ENCODE measurements at places on chromosomes 7 and 10.

GRCh38 chr10:15879663-15880062 is 19.4 kb upstream of the MINDY3 start:
- DNase-seq, result no peak

GRCh38 chr10:2118201-2118600 is 380.9 kb upstream of the ADARB2 start:
- DNase-seq, result no peak

DNA sequence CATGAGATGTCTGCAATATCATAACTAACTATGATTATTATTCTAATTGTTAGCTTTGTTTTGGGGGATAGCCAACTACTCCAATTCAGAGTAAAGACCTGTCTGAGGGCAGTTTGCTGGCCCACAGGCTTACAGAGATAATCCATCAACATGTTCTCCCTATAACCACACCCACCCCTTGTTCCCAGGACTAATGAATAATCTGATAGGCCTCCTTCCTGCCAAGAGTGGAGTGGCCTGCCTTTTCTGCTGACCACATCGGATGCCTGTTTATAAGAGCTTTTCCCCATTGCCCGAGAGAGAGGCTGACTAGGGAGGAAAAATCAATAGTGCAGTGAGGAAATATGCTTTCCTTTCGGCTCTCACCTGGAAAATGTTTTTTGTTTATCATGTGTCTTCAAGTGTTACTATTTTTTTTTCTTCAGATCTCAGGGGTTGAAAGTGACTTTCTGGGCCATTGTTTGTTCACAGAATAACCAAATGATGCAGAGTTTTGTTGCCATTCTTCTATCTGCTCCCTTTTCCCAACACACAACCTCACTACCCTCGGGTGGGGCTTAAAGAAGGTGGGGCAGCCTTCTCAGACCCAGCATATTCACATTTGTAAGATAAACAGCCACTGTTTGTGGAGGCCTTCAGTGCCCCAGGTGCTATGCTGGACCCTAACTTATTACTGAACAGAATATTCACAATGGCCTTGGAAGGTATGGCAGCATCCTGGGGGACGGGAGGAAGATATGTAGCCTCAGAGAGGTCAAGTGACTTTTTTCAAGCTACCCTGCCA is 38.4 kb downstream of the PLPP4 start:
- no peak for DNase-seq

DNA sequence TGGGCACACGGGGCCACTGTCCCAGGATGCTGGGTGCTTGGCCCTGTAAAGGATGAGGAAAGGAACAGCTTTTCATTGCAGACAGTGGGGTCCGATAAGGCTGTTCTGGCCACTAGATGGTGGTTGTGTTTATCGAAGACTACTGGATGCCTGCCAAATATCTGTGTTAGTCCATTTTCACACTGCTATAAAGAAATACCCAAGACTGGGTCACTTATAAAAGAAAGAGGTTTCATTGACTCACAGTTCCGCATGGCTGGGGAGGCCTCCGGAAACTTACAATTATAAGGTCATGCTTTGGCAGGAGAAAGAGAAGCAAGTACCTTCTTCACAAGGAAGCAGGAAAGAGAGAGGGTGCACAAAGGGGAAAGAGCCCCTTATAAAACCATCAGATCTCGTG is 32.2 kb upstream of the GARS1 start:
- DNase-seq, result no peak

- no peak for DNase-seq
These were observed 426.5 kb downstream of the RPS24 start for GRCh38 chr10:78460204-78460603.

DNA sequence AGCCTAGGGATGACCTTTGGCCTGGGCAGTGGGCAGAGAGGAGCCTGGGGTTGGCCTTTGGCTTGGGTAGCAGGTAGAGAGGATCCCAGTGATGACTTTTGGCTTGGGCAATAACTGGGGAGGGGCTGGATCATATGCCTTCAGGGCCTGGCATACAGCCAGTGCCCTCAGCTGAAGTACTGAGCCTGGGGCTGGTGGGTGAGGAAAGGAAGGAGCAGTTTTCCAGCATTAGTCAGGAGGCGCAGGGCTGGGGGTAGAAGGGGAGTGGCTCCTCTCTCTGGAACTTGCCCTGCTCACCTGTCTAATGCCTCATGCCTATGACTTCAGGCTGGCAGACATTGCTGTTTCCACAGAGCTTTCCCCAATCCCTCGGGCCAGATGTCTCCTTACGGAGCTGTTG is 15.2 kb upstream of the COMTD1 start:
- no peak for DNase-seq

DNA sequence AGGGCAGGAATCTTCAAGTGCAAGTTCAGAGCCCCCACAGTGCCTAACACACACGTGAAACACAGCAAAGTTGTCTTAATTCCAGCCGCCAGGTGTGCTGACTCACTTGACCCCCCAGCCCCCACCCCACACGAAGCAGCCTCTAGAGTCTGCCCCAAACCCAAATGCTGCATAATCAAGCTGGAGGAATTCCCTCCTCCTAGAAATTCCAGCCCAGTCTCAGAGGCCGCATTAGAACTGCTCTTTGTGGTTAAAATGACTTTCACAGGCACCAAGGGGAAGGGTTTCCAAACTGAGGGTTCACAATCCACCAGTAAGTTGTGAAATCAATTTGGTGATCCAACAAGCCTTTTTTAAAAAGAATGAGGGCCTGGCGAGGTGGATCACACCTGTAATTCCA is 67.0 kb upstream of the PLXNA4 start:
- DNase-seq, result no peak

- no peak for DNase-seq
These were observed 21.2 kb downstream of the CYP17A1 start for GRCh38 chr10:102815790-102816549.

GRCh38 chr7:141674702-141675101 is 27.3 kb downstream of the DENND11 start:
- DNase-seq, result no peak

GRCh38 chr10:51198170-51198569 is 123.9 kb downstream of the PRKG1 start:
- no peak for DNase-seq

GRCh38 chr7:70380421-70381015 is 751.4 kb upstream of the GALNT17 start:
- no peak for DNase-seq

GRCh38 chr10:6062101-6062771 is at the start of gene IL2RA:
Gene IL2RA (minus strand): TSS chr10:6062367. CDS start chr10:6062151, 216 bp downstream.
- peak; percentile 71 for DNase-seq

- no peak for DNase-seq
These were observed 265.6 kb downstream of the GFRA1 start for GRCh38 chr10:116007256-116007891.

DNA sequence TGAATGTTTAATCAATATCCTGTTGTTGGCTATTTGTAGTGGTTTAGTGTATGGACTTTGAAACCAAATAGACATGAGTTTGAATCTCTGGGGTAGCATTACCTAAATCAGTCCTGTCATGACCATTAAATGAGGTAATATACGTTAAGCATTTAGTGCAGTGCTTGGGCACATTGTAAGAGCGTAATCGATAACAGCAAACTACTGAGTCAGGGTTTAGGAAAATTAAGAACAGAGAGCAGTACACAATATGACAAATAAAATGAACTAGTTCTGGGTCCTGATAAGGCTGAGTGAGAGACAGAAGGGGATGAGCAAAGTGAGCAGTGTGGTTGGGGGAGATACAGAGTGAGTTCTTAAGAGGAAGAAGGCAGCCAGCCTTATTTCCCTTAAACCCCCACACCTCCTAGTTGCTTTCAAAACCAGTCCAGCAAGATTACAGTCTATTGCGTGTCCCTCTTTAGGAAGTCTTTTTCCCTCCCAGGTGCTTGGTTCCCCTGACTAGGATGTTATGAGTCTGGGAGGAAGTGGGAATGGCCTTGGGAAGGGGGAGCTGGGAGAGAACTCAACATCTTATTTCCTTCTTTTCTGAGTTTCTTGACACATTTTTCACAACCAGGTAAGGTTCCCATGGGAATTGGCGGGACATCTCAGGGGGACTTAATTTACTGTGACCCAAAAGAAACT is 171.0 kb downstream of the SND1 start:
- no peak for DNase-seq

- no peak for DNase-seq
These were observed 43.4 kb downstream of the ZNRF2 start for GRCh38 chr7:30327813-30328212.

DNA sequence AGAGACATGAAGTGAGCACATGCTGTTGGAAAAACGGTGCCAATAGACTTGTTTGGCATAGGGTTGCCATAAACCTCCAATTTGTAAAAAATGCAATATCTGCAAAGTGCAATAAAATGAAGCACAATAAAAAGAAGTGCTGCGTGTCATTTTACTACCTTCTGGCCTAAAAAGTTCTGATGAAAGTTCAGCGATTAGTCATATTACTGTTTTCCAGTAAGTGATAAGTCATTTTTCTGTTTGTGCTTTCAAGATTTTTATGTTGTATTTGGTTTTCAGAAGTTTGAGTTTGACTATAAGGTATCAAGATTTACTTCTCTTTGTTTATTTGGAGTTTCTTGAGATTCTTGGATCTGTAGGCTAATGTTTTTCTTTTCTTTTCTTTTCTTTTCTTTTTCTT is 16.8 kb downstream of the AOAH start:
- DNase-seq, result no peak

GRCh38 chr7:134941185-134941900 is 45.0 kb upstream of the AGBL3 start:
- no peak for DNase-seq

GRCh38 chr7:132359743-132360142 is 216.5 kb downstream of the PLXNA4 start:
- DNase-seq, result no peak

GRCh38 chr7:147197006-147197405 is 1080.4 kb downstream of the CNTNAP2 start:
- DNase-seq, result no peak

DNA sequence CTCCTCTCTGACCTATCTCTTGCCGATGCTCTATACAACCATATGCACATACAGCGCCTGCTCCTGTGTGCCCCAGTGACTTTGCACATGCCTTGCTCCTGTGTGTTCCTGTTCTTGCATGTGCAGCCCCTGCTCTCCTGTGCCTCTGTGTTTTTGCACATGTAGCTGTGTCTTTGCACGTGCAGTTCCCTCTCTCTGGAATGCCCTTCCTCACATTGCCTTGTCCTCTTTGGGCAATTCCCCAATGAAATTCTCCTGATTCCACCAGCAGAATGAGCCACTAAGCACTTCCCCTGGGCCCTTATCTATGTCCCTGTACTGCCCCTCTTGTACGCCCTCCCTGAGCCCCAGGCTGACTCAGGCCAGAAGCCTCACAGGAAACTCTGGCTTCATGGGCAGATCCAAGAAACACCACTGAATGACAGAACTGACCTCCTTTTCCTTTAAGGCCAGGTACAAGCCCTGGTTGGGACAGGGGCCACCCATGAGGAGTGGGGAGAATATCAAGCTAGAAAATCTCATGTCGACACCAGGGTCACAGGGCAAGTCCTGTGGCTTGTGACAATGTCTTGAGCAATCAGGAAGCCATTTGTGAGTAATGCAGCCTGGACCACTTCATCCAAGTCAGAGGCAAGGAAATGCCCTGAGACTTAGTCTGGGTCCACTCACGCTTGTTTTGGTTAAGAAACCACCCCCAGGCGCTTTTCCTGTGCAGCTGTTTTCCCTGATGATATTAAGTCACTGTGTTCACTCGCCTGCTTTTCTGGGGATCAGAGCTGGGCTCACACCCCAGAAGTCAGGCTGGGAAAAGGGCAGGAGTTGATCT is 1.9 kb upstream of the ARHGAP22 start:
- no peak for DNase-seq

- DNase-seq, result no peak
These were observed 218.0 kb upstream of the ZNF32 start for GRCh38 chr10:43866712-43867111.

- DNase-seq, result no peak
These were observed 115.4 kb upstream of the LRRN3 start for GRCh38 chr7:110975486-110975885.

DNA sequence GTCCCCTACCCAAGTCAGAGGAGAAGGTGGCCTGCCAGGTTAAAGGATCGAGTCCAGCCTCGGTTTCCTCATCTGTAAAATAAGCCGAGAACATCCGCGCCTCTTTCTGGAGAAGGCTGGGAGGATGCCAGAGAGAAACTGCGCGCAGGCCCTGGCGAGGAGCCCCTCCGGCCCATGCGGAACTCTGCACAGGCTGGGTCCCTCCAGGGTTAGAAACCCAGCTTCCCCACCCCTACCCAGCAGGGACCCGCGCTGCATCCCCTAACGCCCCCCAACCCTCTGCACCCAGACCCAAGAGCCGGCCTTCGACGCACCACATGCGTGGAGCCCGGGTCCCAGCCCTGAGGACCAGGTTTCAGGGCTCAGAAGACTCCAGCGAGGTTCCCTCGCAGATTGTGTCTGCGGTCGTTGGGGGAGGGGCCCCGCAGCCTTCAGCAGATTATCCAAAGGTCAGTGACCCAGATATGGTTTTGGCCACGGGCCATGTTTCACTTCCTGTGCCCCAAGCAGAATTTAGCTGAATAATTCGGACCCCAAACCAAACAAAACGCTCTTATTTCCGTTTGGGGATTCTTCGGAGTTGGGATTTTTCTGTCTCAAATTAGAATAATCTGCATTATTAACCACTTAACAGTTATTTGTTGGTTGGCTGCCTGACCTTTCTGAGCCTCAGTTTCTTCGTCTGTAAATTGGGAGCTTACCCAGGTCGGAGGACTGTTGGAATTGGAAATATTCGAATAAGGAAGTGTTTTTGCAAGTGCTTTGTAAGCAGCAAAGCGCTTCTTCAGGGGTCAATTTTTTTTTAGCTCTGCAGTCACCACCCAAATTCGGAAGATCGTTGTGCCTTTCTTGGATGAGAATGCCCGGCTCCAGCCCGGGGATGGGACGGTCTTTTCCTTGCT is 167.7 kb downstream of the UBE2H start:
- DNase-seq, result no peak

- peak; percentile 22 for DNase-seq
These were observed 60.0 kb upstream of the STEAP1B start for GRCh38 chr7:22559829-22560489.

DNA sequence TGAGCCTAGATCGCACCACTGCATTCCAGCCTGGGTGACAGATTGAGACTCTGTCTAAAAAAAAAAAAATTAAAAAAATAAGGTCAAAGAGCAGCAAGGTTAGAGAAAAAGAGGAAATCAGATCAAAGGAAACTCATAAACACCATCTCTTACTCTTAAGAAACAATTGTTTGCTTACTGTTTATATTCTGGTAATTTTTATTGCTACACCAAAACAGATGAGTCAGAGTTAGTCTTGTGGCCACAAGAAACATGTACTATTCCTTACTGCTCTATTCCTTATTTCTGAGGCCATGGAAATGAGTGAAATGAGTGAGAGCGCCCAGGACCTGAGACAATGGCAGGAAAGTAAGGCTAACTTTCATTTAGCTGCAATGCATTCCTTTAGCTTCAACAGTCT is 387.3 kb downstream of the HPSE2 start:
- DNase-seq, result no peak

GRCh38 chr10:91287276-91287675 is 66.8 kb downstream of the PCGF5 start:
- no peak for DNase-seq

- no peak for DNase-seq
These were observed 33.9 kb upstream of the IKZF1 start for GRCh38 chr7:50270531-50271018.

- DNase-seq, result no peak
These were observed 131.8 kb downstream of the LRRC4 start for GRCh38 chr7:127899411-127899810.

GRCh38 chr7:12909483-12909882 is 222.1 kb downstream of the ARL4A start:
- DNase-seq, result no peak

Data from stimulated activated CD8-positive, alpha-beta memory T cell treated with anti-CD3 and anti-CD28 coated beads, Interleukin-15, amount 100 ng/mL, for 48 hours (primary cell).